ENCODE measurements at places on chromosomes 11 and 22. TPM values are rescaled to one million over a fixed set of nuclear protein-coding genes. Genes with fewer than 3 reads are reported as not detected.

- DNase-seq: no peak
- H3K4me1 ChIP-seq: no peaks in the 10 kb centered on the region
- no peaks in the 10 kb centered on the region for H3K27me3 ChIP-seq
- no peak overlapping the region for H3K4me3 ChIP-seq
- no peaks in the 10 kb centered on the region for H3K36me3 ChIP-seq
- no peak overlapping the region for H3K27ac ChIP-seq
Observed at GRCh38 chr11:31560842-31561476, 51.4 kb downstream of the ELP4 start.

DNA sequence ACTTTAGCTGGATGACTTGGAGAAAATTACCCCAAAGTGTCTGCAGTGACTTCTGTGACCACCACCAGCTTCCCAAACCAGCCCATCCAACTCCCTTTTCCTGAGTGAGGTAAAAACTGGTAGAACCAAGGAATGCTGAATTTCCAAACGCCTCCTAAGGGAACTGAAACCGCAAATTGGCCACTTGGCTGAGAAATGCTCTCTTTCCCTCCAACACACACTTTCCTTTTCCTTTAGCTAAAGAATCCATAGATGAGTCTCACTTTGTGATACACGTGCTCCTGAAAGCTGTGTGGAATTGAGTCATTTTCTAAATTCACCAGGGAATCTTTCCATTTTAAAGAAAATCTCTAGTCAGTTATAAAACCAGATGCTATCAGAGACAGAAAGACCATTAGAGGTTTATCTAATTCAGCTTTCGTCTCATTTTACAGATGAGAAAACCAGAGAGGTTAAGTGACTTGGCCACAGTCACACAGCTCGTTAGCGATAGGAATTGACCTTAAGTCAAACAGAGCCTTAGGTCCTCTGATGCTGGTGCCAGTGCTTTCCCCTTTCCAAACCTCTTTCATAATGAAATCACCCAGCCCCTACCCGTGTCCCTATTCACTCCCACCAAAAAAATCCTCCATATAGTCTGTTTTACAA is 137.2 kb downstream of the COMMD9 start:
- no peak overlapping the region for H3K27ac ChIP-seq
- no peak for DNase-seq
- H3K36me3 ChIP-seq: no peaks in the 10 kb centered on the region
- no peak overlapping the region for H3K4me3 ChIP-seq
- no peaks in the 10 kb centered on the region for H3K4me1 ChIP-seq

- peaks cover 13% of the 10 kb centered on the region for H3K4me1 ChIP-seq
- no peak for DNase-seq
- no peaks in the 10 kb centered on the region for H3K36me3 ChIP-seq
- H3K27ac ChIP-seq: peak overlapping the region; percentile 22
- no peak overlapping the region for H3K4me3 ChIP-seq
Observed at GRCh38 chr11:122198291-122198983, 82.4 kb upstream of the BLID start.

DNA sequence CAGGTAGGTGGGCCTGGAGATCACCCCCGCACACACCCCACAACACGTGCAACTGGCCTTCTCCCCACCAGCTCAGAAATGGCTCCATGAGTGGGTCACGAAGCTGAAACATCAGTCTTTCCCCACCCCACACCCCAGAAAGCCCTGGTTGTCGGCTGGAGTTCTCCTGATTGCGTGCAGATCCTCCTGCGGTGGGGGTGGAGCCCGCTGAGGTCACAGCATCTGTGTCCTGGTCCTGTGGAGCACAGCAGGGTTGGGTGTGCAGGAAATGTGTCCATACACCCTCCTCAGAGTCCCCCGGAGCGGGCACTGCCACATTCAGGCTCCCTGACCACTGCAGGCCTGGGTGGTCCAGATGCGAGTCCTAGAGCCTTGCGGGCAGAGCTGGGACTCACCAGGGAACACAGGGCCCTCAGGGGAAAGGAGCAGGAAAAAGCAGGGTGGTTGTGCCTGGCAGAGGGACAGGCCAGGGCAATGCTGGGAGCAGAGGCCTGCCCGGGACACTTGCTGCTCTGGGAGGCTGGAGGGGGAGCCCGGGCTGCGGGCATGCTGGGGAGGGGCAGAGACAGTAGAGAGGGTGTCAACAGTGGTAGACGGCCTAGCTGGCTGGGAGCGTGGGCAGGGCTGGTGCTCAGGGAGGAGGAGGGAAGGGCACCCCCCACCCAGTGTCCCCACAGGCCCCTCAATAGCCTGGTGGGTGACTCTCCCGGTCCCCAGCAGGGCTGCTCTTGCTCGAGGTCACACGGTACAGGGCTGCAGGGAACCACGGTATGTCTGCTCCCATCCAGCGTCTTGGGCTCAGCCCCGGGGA is 42.4 kb upstream of the PPARA start:
- peak overlapping the region; percentile 23 for H3K27ac ChIP-seq
- DNase-seq: no peak
- H3K27me3 ChIP-seq: no peaks in the 10 kb centered on the region

DNA sequence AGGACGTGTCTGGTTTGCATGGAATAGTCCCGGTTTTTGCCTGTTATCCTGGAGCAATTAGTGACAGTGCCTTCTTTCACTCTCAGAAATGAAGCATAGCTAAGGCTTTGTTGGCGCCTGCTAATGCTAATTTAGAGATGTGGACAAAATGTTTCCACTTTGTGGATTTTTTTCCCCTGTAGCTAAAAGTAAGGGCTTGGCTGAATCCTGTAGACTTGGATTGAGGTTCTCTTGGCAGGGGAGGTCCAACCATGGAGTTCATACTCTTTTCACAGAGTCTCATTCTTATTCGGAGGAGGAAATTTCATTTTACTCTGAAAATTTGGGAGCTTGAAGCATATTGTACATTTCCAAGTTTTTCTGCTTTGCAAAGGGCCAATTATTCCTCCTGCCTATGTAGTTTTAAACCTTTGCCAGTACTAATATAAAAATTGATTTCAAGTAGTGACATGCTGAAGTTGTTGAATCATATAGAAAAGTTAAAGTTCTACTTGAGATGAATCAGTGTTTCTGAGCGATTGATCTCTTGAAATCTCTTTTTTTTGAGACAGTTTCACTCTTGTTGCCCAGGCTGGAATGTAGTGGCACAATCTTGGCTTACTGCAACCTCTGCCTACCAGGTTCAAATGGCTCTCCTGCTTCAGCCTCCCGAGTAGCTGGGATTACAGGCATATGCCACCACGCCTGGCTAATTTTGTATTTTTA is 20.0 kb downstream of the PPFIA1 start:
- no peaks in the 10 kb centered on the region for H3K4me1 ChIP-seq
- H3K36me3 ChIP-seq: peaks cover 2% of the 10 kb centered on the region
- H3K27me3 ChIP-seq: no peaks in the 10 kb centered on the region
- H3K27ac ChIP-seq: no peak overlapping the region

DNA sequence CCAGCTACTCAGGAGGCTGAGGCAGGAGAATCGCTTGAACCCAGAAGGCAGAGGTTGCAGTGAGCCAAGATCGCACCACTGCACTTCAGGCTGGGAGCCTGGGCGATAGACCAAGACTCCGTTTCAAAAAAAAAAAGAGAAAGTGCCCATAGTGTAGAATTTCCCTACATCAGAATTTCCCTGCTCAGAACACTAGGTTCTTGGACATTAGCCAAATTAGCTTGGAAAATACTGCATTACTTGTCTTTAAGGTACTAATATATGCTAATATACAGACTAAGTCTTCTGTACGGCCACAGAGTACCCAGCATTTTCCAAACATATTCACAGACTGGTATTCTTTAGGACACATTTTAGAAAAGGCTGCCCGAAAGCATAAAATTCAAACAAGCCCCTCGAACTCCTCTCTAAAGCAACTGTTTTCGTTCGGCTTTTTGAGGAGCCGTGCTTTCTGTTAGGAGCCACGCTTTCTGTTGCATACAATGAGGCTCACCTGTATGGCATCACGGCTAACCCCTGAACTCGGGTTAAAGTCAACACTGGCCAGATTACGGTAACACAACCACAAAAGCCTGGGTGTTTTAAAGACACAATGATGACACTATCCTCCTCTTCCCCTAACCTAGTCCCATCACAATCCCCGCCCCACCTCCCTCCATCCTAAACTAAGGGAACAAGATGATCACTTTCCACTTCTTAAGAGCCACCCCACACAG is 18.4 kb downstream of the TNKS1BP1 start:
- DNase-seq: no peak
- peaks cover 15% of the 10 kb centered on the region for H3K36me3 ChIP-seq
- no peak overlapping the region for H3K4me3 ChIP-seq
- H3K4me1 ChIP-seq: no peaks in the 10 kb centered on the region

- H3K27ac ChIP-seq: no peak overlapping the region
- H3K4me3 ChIP-seq: no peak overlapping the region
- DNase-seq: no peak
- H3K4me1 ChIP-seq: no peaks in the 10 kb centered on the region
- no peaks in the 10 kb centered on the region for H3K27me3 ChIP-seq
Observed at GRCh38 chr22:25377699-25378098, 158.3 kb downstream of the CRYBB2 start.

DNA sequence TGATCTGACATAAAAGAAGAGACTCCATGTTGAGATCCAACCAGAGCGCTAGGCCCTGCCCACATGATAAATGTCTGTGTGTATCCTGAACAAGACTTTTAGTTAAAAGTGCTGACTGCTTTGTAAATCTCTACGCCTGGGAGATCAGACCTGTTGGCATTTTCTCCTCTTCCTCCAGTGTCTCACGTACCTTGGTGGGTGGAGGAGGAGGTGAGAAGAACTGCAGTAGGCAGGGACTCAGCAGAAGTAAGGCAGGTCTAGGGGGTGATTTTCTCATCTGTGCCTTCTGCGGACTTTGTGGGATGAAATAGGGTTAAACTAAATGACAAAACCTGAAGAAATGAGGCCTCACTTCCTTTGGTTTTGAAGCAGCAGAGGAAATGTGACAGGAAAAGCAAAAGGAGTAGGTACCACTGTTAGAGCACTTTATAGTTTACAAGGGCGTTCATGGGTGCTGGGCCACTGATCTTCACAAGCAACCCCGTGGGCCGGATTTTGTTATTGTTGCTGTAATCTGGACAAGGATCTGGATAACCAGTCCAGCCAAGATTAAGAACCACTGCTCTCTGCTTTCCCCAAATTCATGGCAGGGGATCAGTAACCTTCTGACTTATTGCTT is 36.7 kb upstream of the PLET1 start:
- H3K27ac ChIP-seq: no peak overlapping the region
- H3K4me1 ChIP-seq: peaks cover 5% of the 10 kb centered on the region
- no peaks in the 10 kb centered on the region for H3K27me3 ChIP-seq

GRCh38 chr22:39690881-39691605 is 120.5 kb downstream of the CACNA1I start:
- no peaks in the 10 kb centered on the region for H3K4me1 ChIP-seq
- H3K36me3 ChIP-seq: no peaks in the 10 kb centered on the region
- DNase-seq: no peak
- no peak overlapping the region for H3K27ac ChIP-seq
- no peaks in the 10 kb centered on the region for H3K27me3 ChIP-seq

- no peaks in the 10 kb centered on the region for H3K27me3 ChIP-seq
- DNase-seq: no peak
- no peaks in the 10 kb centered on the region for H3K36me3 ChIP-seq
- H3K27ac ChIP-seq: no peak overlapping the region
Observed at GRCh38 chr11:18064450-18065054, 18.5 kb upstream of the TPH1 start.

DNA sequence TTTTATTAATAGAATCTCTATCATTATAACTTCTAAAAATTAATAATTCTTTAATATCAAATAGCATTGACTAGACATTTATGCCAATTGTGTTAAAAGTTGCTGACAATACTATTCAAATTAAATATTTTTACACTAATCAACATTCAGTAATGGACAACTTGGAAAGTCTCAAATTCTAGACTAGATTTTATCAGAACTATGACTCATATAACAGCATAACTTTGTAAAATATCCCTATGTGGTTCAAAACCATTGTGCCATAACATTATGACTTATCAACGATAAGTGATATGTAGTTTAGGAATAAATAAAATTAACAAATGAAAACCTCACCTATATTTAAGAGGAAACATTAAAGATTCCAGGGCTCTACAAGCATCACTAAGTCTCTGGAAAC is 291.8 kb downstream of the SBF2 start:
- no peaks in the 10 kb centered on the region for H3K27me3 ChIP-seq
- no peak overlapping the region for H3K4me3 ChIP-seq
- no peak for DNase-seq
- H3K36me3 ChIP-seq: no peaks in the 10 kb centered on the region
- H3K4me1 ChIP-seq: no peaks in the 10 kb centered on the region

- H3K36me3 ChIP-seq: no peaks in the 10 kb centered on the region
- no peaks in the 10 kb centered on the region for H3K4me1 ChIP-seq
- no peak overlapping the region for H3K4me3 ChIP-seq
- H3K27ac ChIP-seq: no peak overlapping the region
- H3K27me3 ChIP-seq: no peaks in the 10 kb centered on the region
- no peak for DNase-seq
Observed at GRCh38 chr11:46275964-46276641, 1.4 kb upstream of the CREB3L1 start.

The DAGLA gene
- total RNA-seq: 3.5 TPM

The RGL4 gene
- 1.2 TPM for total RNA-seq

The ANGPTL5 gene
- total RNA-seq: 3.3 TPM

The PICK1 gene
- 25.0 TPM for total RNA-seq

The DDIAS gene
- 3.1 TPM for total RNA-seq

The TMPRSS13 gene
- 0.45 TPM for total RNA-seq

The CEP126 gene
- 9.8 TPM for total RNA-seq

The NPTXR gene
- total RNA-seq: 16.5 TPM
